MM.1S (cell line): ENCODE measurements at places on chromosomes 4 and X.

GRCh38 chr4:30825008-30825770, 105.0 kb downstream of the PCDH7 start:
- H3K4me1 ChIP-seq: no peaks in the 10 kb centered on the region
- H3K27ac ChIP-seq: no peak overlapping the region
- no peak for DNase-seq
- H3K27me3 ChIP-seq: no peaks in the 10 kb centered on the region

GRCh38 chrX:2413969-2414368, 86.8 kb downstream of the DHRSX start:
- H3K36me3 ChIP-seq: no peaks in the 10 kb centered on the region
- no peaks in the 10 kb centered on the region for H3K4me1 ChIP-seq
- H3K4me3 ChIP-seq: no peak overlapping the region
- H3K27ac ChIP-seq: no peak overlapping the region
- H3K27me3 ChIP-seq: no peaks in the 10 kb centered on the region
- no peak for DNase-seq

DNA sequence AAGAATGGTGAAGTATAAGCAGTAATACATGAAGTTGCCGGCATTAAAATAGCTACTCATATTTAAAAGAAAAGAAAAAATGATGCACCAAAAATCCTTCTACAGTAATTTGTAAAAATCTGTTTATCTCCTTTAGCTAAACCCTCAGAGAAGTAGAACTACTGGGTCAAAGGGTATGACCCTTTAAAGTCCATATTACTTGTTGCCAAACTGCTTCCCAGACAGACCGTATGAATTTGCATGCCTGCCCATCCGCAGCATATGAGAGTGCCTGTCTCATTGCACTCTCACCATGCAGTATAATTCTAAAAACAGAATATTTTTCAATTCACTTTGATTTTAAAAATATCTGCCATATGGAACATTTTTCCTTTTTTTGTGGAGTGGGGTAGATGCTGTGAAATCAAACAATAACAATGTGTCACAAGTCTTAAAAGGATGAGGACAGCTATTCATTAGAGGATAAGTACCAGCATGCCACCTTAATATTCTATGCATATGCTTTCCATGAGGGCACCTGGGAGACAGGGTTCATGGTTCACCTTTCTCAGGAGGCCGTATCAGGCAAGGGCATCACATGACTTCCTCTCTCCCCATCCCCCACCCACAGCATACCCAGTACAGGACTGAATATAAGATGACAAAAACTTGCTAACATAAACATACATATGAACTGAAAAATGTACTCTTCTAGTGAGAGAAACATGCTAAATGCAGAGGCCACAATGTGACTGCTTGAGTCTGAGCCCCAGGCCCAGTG, 17.8 kb downstream of the ZDHHC9 start:
- H3K36me3 ChIP-seq: no peaks in the 10 kb centered on the region
- no peak overlapping the region for H3K4me3 ChIP-seq
- H3K27me3 ChIP-seq: no peaks in the 10 kb centered on the region
- H3K27ac ChIP-seq: peak overlapping the region; percentile 55; the same call in 1 of the 2 replicates
- H3K4me1 ChIP-seq: peaks cover 27% of the 10 kb centered on the region

DNA sequence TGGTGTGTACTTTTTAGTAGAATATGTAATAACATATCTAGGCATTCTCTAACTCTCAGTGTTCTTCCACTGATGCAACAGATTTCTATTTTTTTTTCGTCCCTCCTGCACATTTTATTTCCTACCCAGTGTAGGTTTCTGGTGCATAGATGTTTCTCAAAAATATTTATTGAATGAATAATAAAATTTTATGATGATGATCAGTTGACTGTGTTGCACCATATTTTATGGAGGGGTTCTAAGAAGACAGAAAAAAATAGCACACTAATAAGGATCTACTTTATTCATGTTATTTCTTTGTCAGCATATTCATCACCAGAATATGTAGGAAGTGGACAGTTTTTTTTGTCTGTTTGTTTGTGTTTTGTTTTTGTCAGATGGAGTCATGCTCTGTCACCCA, 2529.3 kb downstream of the ARAP2 start:
- DNase-seq: no peak
- H3K27me3 ChIP-seq: no peaks in the 10 kb centered on the region
- no peaks in the 10 kb centered on the region for H3K36me3 ChIP-seq
- no peak overlapping the region for H3K4me3 ChIP-seq
- H3K27ac ChIP-seq: no peak overlapping the region
- no peaks in the 10 kb centered on the region for H3K4me1 ChIP-seq

DNA sequence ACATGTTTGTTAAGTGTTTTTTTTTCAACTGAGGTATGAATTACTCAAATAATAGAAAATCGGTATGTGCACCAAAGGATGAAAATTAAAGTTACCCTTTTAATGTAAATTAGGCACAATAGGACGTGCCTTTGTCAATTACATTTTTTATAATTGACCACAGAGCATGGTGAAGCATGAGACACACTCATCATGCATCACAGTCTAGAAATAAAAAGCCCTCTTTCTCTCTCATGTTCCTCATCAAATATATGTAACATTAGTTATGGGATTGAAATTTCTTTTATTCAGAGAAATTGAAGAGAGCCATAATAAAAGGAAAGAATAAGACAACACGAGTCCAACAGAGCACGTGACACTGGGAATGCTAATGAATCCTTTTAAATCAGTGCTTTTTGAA, 3.5 kb downstream of the GNRHR start:
- H3K27me3 ChIP-seq: no peaks in the 10 kb centered on the region
- no peaks in the 10 kb centered on the region for H3K36me3 ChIP-seq
- no peak for DNase-seq
- H3K4me3 ChIP-seq: no peak overlapping the region
- H3K27ac ChIP-seq: no peak overlapping the region

DNA sequence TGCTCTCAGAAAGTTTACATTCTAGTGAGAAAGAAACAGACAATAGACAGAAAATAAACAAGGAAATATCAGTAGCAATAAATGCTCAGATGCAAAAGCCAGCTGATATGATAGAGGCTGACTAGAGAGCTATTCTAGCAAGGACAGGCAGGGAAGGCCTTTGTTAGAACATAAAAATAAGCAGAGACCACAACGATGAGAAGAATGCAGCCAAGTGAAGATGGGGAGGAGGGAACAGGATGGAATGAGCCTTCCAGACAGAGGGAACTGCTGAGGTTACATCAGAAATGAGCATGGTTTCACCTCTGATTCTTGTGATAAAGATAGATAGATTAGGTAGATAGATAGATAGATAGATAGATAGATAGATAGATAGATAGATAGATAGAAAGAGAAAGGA, 7.6 kb upstream of the SOWAHB start:
- no peak overlapping the region for H3K27ac ChIP-seq
- no peak overlapping the region for H3K4me3 ChIP-seq
- H3K27me3 ChIP-seq: no peaks in the 10 kb centered on the region
- no peaks in the 10 kb centered on the region for H3K4me1 ChIP-seq
- H3K36me3 ChIP-seq: no peaks in the 10 kb centered on the region
- no peak for DNase-seq

- no peaks in the 10 kb centered on the region for H3K36me3 ChIP-seq
- H3K27me3 ChIP-seq: no peaks in the 10 kb centered on the region
- peak; percentile 34 for DNase-seq
- H3K27ac ChIP-seq: no peak overlapping the region
- H3K4me3 ChIP-seq: 0 out of 2 replicates have a peak overlapping the region, but pooled peaks have one; percentile 15
- peaks cover 10% of the 10 kb centered on the region for H3K4me1 ChIP-seq
These were observed 17.1 kb upstream of the C1QTNF7 start for GRCh38 chr4:15410750-15411149.
